Spleen (tissue), 13 donors: ENCODE measurements at places on chromosomes 6 and 20. TPM values are rescaled to one million over a fixed set of nuclear protein-coding genes. Genes with fewer than 3 reads are reported as not detected.

GRCh38 chr20:10671221-10671918 is 2.4 kb downstream of the JAG1 start:
- peaks cover 57% of the 10 kb centered on the region for H3K27me3 ChIP-seq
- H3K4me3 ChIP-seq, result peak overlapping the region; percentile 67
- H3K36me3 ChIP-seq, result no peaks in the 10 kb centered on the region
- peak overlapping the region; percentile 91 for H3K27ac ChIP-seq
- DNase-seq, result peak; percentile 87
- peaks cover 71% of the 10 kb centered on the region for H3K4me1 ChIP-seq

DNA sequence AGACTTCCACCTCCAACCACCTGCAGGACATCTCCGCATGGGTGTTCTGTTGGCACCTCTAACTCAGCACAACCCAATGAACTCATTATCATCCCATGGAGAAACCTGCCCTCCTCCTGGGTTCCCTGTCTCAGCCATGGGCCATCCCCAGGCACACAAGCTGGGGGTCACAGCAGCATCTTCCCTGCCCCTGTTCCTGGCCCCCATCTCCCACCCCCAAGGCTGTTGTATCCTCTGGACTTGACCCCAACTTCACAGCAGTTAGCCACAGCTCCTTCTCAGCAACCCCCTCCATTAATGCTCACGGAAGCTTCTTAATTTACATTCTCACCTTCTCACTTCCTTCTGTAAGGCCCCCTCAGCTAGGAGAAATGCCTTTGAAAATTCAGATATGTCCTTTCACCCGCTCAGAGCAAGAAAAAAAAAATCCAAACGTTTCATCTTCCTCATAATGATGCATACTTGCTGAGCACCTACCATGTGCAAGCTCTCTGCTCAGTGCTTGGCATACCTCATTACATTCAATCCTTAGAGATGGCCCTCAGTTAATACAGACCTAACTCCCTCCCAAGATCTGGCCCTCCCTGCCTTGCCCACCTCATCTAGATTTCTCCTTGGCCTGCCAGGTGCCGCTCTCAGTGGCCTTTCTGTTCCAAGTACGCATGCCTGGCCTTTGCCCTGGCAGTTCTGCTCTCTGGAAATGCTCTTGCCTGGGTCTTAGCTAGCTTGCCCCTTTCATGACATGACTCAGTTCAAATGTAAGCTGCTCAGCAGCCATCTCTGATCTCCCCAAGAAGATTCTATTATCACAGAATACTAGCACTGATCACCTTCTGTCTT is 2.5 kb upstream of the NELFCD start:
- H3K27me3 ChIP-seq, result no peaks in the 10 kb centered on the region
- no peak overlapping the region for H3K4me3 ChIP-seq
- no peak overlapping the region for H3K27ac ChIP-seq
- peaks cover 24% of the 10 kb centered on the region for H3K4me1 ChIP-seq
- H3K36me3 ChIP-seq, result no peaks in the 10 kb centered on the region

- DNase-seq, result no peak
- H3K4me1 ChIP-seq, result no peaks in the 10 kb centered on the region
- no peak overlapping the region for H3K27ac ChIP-seq
- H3K27me3 ChIP-seq, result peaks cover 19% of the 10 kb centered on the region
Observed at GRCh38 chr20:57034001-57034400, 232.4 kb downstream of the BMP7 start.

DNA sequence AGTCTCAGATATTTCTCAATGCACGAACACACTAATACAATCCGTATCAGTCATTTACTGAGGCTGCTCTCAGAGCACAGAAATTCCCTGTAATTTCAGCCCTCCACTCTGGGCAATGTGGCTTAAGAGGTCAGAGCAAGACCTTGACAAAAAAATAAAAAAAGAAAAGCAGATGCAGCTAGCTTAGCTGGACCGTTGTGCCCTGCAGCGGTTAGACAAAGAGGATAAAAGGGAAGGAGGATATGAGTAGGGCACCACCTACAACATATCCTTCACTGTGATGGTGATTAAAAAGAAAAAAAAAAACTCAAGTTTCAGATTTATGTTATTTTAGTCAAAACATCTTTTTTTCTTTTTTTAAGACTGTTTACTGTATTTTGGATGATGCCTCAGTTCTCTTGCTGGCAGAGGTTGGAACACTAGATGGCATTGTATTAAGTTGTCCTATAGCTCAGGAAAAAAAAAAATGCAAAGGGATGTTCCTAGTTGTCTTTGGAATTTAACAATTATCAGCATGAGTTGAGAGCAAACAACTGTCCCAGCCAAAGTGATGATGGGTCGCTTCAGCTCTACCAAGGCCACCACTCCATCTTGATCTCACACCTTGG is 59.9 kb downstream of the ANKEF1 start:
- no peak overlapping the region for H3K4me3 ChIP-seq
- no peak overlapping the region for H3K27ac ChIP-seq
- no peaks in the 10 kb centered on the region for H3K36me3 ChIP-seq
- no peak for DNase-seq

GRCh38 chr6:156954191-156954590 is 177.0 kb downstream of the ARID1B start:
- H3K27me3 ChIP-seq, result no peaks in the 10 kb centered on the region
- no peak for DNase-seq
- no peaks in the 10 kb centered on the region for H3K36me3 ChIP-seq
- H3K27ac ChIP-seq, result no peak overlapping the region
- no peak overlapping the region for H3K4me3 ChIP-seq

DNA sequence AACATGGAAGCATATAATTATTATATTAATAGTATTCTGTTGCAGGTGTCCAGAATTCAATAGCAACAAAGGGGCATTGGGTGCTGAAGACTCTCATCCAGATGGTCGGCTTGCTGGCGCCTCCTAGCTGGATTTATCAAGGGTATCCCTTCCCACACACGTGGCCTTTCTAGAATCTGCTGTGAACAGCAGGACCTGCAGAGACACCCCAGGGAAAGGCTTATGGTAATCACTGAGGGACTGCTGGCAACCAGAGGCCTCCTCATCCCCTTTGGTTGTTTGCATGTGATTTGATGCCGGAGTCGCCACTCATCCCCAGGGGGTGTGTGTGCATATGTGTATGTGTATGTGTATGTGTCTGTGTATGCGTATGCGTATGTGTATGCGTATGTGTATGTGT is 20.6 kb downstream of the ZFP64 start:
- no peaks in the 10 kb centered on the region for H3K4me1 ChIP-seq
- H3K4me3 ChIP-seq, result no peak overlapping the region
- H3K27me3 ChIP-seq, result no peaks in the 10 kb centered on the region
- H3K27ac ChIP-seq, result no peak overlapping the region
- H3K36me3 ChIP-seq, result peaks cover 3% of the 10 kb centered on the region
- no peak for DNase-seq

DNA sequence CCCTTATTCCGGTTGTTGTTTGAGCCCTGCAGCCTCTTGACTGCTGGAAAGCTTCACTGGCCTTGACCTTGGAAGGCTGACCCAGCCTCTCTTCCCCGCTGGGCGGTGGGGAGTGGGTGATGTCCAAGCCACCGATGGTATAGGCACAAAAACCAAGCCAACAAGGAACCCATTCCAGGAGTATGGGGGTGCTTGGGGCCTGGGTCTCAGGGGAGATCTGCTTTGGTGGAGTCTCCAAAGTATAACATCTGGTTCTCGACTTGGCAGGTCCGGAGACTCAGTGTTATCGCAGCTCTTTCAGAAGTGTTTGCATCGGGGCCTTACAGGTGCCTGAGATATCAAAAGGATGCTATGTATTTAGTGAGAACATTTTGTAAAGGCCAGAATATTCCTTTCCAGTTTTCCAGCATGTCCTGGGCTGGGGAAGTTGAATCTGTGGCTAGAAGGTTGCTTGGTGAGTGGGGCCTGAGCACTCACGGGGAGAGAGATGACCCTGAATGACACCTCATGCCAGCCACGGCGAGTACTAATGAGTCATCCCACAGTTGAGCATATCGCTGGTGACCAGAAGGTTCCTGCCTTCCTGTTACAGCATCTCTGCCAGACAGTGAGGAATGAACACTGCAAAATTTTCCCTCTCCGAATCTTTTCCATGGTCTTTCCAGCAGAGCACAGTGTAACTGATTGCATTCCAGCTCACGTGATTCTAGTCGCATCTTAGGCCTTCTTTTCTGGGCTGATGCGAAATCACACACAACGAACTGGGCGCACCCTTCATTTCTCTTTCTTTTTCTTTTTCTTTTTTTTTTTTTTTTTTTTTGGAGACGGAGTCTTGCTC is 133.9 kb downstream of the ZDHHC14 start:
- H3K36me3 ChIP-seq, result no peaks in the 10 kb centered on the region
- no peak overlapping the region for H3K4me3 ChIP-seq
- H3K4me1 ChIP-seq, result no peaks in the 10 kb centered on the region
- no peak for DNase-seq
- H3K27me3 ChIP-seq, result no peaks in the 10 kb centered on the region

DNA sequence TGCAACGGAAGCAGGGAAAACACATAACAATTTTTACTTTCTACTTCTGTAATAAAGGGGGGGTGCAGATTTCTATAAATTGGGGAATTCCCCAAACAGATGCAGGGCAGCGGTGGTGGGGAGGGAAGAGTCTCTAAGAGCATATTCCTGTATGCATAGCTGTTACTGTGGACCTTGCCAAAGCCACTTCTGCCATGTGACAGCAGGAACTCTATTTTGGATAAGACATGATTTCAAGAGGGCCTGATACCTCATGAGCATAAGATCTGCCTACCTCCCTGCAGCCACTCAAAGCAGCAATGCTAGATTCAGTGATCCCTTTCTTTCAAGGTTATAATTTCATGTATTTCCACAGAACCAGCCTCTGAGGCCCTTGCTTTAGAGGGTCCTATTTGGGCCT is 86.2 kb upstream of the CNKSR3 start:
- no peaks in the 10 kb centered on the region for H3K4me1 ChIP-seq
- no peak overlapping the region for H3K4me3 ChIP-seq
- H3K36me3 ChIP-seq, result no peaks in the 10 kb centered on the region
- no peak overlapping the region for H3K27ac ChIP-seq
- H3K27me3 ChIP-seq, result no peaks in the 10 kb centered on the region
- DNase-seq, result no peak

DNA sequence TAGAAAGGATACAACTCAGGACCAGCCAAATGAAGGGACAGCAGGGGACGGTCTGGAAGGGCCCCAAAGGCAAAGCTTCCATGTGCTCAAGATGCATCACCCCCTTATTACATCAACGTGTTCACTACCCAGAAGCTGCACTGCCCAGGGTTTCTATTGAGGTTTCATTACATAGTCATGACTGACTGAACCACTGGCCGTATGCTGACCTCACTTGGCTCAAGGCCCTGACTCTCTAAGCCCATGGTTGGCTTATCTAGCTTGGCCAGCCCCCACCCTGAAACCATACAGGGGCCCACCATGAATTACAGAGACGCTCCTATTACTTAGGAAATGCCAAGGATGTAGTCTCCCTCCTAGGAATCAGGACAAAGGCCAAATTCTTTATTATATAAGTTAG is 179.4 kb downstream of the FOXC1 start:
- no peak overlapping the region for H3K4me3 ChIP-seq
- no peak for DNase-seq
- H3K27ac ChIP-seq, result no peak overlapping the region
- no peaks in the 10 kb centered on the region for H3K27me3 ChIP-seq

DNA sequence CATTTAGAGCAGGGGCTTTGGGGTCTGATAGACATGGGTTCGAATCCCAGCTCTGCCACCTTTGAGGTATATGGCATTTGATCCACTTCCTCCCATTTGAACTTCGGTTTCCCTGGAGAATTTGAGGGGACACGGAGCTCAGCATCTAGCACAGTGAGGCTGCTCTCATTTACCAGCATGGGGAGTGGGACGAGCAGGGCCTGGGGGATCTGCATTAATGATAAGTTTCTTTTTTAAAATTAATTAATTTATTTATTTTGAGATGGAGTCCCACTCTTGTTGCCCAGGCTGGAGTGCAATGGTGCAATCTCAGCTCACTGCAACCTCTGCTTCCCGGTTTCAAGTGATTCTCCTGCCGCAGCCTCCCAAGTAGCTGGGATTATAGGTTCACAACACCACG is 52.6 kb downstream of the VSTM2L start:
- no peak overlapping the region for H3K4me3 ChIP-seq
- DNase-seq, result no peak
- no peaks in the 10 kb centered on the region for H3K4me1 ChIP-seq
- no peaks in the 10 kb centered on the region for H3K27me3 ChIP-seq
- no peaks in the 10 kb centered on the region for H3K36me3 ChIP-seq

DNA sequence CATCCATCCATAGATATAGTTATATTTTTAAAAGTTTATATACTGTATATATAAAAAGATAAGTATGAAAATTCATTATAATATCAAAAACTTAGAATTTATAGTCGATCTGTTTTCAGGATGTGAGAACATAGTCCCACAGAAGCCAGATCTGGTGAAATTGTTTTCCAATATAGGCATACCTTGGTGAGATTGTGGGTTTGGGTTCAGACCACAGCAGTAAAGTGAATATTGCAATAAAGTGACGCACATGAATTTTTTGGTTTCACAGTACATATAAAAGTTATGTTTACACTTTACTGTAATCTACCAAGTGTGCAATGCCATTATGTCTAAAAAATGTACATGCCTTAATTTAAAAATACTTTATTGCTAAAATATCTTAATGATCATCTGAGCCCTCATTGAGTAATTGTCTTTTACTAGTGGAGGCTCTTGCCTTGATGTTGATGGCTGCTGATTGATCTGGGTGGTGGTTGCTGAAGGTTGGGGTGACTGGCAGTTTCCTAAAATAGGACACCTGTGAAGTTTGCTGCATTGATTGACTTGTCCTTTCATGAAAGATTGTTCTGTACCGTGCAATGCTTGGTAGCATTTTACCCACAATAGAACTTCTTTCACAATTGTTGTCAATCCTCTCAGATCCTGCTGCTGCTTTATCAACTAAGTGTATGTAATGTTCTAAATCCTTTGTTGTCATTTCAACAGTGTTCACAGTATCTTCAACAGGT is 29.8 kb downstream of the AIG1 start:
- no peaks in the 10 kb centered on the region for H3K27me3 ChIP-seq
- DNase-seq, result no peak
- H3K36me3 ChIP-seq, result no peaks in the 10 kb centered on the region

- no peaks in the 10 kb centered on the region for H3K27me3 ChIP-seq
- no peak overlapping the region for H3K4me3 ChIP-seq
- H3K27ac ChIP-seq, result no peak overlapping the region
Observed at GRCh38 chr6:123439371-123439770, 197.4 kb downstream of the TRDN start.

GRCh38 chr6:105492706-105493673 is 90.1 kb upstream of the PREP start:
- H3K27me3 ChIP-seq, result no peaks in the 10 kb centered on the region
- no peak overlapping the region for H3K4me3 ChIP-seq
- H3K4me1 ChIP-seq, result peaks cover 3% of the 10 kb centered on the region
- H3K27ac ChIP-seq, result no peak overlapping the region
- H3K36me3 ChIP-seq, result no peaks in the 10 kb centered on the region

GHRH gene
- not detected for total RNA-seq

SEL1L2 gene
- total RNA-seq, result not detected

ACTL10 gene
- total RNA-seq, result 2.0 TPM

B3GAT2 gene
- total RNA-seq, result not detected

ADGRF5 gene
- 102 TPM for total RNA-seq

KCNQ5 gene
- 3.5 TPM for total RNA-seq

SPEF1 gene
- not detected for total RNA-seq

TRIM10 gene
- 4.9 TPM for total RNA-seq
